Kidney (tissue), 22 donors: ENCODE measurements at places on chromosomes 6 and 20.

DNA sequence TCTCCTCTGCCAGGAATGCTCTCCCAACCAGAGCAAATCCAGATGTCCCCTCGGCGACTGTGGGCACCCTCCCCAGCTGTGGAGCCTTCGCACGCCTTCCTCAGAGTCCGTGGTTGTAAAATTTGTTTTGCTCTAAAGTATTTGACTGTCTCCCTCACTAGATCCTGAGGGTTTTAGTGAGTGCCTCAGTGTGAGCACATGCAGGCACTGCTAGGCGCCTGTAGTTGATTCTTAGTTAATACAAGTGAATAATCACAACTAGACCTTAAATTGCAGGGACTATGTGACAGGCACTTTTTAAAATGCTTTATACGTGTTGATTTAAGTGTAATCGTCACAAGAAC lies 680 bp upstream of the MTCH1 start:
- no peak for DNase-seq

- DNase-seq = no peak
Observed at GRCh38 chr20:37282556-37282955, 6.9 kb upstream of the MANBAL start.

GRCh38 chr6:37756135-37756534 lies 58.5 kb upstream of the MDGA1 start:
- peak; percentile 56 for DNase-seq

- DNase-seq = no peak
Observed at GRCh38 chr6:47810885-47811284, 29.1 kb downstream of the OPN5 start.

GRCh38 chr6:54990001-54990400 lies 143.4 kb downstream of the FAM83B start:
- DNase-seq = no peak

- no peak for DNase-seq
Observed at GRCh38 chr6:56072856-56073255, 174.5 kb downstream of the COL21A1 start.

GRCh38 chr6:169844946-169845345 lies 93.5 kb downstream of the ERMARD start:
- DNase-seq = no peak

DNA sequence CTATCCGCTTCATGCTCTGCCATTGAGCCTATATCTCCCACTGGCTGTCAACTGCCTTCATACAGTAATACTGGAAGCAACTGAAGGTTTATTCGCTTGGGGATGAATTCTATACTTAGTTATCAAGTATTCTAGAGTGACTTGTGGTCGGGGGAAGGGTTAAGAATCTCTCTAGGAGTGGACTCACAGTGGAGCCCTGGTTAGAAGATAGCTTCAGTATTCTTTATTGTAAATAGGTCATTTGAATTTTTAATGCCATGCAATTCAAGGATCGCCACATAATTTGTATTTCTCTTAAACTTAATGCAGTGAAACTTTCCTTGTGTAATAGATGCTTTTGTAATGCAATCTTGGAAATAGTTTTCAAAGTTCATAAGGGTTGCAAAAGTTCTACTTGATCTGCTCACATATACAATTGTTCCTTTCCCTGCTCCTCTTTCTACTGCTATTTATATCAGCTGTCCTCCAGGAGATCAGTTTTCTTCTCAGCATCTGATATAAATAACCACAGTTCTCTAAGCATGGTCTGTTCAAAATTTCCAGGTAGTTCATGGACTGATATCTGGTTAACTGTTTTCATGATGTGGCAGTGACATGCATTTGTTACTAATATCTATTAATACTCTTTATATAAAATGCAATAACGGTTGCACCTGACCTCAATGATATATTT lies 120.3 kb downstream of the KCNQ5 start:
- DNase-seq = no peak

- no peak for DNase-seq
Observed at GRCh38 chr20:49272654-49273053, 5.2 kb downstream of the ZNFX1 start.

DNA sequence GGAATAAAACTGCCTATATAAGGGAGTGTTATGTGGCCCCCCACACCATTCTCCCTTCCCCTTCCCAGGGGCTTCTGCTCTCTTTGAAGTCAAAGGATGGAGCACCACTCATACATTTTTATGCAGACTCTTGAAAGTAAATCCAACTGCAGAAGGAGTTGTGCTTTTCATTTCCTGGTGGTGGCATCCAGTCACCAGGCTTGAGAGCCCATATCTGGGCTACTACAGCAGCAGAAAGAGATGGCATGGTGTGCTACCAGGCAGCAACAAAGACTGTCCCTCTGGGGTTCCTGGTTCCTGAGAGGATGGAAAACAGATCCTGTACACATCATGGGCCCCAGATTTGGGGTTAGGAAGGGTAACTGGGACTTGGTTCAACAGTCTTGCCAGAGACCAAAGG lies 226.4 kb downstream of the CLIC5 start:
- no peak for DNase-seq

DNA sequence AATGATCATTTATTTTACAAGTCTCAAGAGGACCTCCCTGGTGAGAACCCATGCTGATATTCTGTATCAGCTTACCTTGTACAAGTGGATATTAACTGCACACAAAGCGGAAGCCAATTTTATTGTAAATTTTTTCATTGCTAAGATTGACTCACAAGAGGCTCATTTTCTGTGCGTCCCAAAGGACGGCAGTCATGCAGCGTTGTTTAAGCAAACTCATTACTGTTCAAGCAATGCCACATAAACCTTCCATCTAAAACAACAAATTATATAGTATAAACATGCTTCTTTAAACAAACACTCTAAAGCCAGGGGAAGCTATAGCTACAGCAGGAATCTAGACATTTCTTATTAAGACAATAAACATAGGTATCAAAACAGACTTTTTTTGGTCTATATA lies 575.3 kb downstream of the FRK start:
- DNase-seq = no peak

DNA sequence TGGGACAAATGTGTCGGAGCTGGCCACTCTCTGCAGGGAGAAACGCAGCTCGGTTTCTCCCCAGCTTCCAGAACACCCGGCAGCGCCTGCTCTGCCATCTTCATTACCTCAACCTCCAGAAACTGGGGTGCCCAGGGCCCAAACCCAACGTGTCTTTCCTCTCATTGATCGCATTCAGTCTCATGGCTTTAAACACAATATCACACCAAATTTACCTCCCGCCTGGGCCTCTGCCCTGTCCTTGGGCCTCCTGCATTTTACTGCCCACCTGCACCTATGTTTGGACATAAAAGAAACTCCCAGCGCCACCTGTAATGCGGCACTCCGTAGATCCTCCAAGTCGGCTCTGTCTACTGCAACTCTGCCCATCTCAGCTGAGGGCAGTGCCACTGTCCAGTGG lies 22.2 kb downstream of the SERPINB6 start:
- no peak for DNase-seq

- no peak for DNase-seq
Observed at GRCh38 chr20:25361287-25361683, 29.4 kb downstream of the ABHD12 start.

DNA sequence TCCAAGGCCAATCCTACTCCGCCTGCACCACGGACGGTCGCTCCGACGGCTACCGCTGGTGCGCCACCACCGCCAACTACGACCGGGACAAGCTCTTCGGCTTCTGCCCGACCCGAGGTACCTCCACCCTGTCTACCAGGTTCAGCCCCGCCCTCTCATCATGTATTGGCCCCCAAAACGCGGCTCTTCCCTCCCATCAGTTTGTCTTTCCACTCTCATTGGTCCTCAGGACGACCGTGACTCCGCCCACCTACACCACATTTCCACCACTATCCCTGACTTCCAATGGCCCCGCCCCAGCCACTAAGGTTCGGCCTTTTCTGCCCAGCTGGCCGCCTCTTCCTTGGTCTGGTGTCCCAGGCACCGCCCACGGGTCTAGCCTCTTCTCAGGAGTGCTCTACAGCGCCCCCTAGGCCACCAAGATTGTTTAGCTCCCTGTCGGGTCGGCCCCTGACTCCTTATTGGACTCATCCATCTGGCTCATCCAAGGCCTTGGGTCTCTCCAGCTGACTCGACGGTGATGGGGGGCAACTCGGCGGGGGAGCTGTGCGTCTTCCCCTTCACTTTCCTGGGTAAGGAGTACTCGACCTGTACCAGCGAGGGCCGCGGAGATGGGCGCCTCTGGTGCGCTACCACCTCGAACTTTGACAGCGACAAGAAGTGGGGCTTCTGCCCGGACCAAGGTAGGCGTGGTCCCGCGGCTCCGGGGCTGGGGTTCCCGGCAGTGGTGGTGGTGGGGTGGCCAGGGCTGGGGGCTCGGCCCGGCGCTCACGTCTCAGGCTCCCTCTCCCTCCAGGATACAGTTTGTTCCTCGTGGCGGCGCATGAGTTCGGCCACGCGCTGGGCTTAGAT lies 3.1 kb downstream of the MMP9 start:
- DNase-seq = peak; percentile 49

DNA sequence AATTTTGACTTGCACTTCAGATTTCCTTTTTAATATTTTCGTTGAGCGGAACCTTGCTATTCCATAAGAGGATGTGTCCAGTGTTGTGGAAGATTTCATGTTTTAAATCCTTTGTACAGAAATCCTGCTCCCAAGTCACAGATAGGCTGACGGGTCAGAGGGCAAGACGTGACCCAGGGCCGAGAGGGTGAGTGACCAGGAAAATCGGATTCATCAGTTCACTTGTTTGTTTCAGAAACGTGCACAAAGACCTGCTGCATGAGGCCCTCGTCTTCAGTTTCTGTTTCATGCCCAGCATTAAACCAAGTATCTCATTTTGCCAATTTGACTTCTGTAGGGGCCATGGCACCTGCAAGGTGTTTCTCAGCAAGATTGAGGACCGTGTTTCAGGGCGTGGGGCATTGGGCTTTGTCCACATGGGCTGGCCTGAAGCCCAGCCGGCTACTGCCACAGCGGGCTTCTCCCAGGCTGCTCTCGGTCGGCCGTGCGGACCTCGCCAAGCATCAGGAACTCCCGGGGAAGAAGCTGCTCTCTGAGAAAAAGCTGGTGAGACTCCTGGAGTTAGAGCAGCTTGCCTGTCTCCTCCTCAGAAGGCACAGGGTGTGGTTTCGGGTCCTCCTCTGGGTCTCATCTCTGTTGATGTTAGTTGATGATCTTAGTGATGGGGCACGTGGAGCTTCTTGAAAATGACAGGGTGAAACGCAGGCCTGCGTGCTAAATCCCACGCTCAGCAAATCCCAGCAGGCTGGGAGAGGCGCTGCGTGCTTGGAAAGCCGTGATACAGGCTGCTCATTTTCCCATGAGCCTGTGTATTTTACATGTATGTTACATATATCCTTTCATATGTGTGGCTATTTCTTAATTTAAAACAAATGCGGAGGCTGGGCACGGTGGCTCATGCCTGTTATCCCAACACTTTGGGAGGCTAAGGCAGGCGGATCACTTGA lies 10.5 kb downstream of the MTG2 start:
- DNase-seq = no peak

GRCh38 chr6:28205879-28206278 lies 19.2 kb upstream of the ZSCAN9 start:
- no peak for DNase-seq

GRCh38 chr6:45537539-45537938 lies 159.8 kb upstream of the SUPT3H start:
- no peak for DNase-seq

DNA sequence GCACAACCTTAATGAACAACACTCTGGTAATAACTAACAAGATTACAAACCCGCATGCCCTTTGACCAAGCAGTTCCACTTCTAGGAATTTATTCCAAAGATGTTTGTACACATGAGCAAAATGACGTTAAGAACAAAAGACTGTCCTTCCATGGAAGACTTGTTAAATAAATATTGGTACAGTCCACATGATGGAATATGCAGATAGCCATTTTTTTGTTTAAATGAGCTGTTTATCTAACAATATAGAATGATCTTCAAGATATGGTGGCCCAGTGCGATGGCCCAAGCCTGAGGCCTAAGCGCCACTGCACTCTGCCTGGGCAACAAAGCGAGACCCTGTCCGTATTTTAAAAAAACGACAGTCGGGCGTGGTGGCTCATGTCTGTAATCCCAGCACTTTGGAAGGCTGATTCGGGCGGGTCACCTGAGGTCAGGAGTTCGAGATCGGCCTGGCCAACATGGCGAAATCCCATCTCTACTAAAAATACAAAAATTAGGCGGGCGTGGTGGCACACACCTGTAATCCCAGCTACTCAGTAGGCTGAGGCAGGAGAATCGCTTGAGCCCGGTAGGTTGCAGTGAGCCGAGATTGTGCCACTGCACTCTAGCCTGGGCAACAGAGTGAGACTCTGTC lies 7.4 kb upstream of the AHCY start:
- DNase-seq = no peak

DNA sequence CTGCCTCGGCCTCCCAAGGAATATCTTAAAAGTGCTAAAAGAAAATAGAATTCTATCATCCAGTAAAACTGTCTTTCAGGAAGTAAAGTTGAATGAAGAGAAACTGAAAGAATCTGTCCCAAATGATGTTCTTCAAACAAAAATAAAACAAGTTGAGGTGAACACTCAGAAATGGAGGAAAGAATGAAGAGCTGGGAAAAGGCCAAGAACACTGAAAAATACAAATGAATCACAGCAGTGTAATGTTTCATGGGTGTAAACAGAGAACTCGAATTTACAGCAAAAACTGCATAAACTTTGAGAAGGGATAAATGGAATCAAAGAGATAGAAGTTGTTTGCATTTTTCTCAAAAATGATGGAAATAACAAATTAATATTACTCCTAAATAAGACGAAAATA lies 317.3 kb downstream of the TAF4 start:
- no peak for DNase-seq

- no peak for DNase-seq
Observed at GRCh38 chr6:169589293-169589692, 112.5 kb downstream of the WDR27 start.

DNA sequence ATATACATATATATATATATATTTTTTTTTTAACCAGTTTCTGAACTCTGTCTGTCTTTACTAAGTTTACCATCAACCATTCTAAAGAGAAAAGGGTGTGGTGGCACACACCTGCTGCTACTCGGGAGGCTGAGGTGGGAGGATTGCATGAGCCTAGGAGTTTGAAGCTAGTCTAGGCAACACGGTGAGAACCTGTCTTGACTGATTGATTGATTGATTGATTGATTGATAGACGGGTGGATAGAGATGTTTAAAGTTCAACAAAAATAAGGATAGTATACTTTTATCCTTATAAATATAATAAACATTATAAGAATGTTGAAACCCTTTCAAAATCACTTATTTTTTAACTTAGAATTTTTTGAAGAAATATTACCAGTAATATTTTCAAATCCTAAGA lies 30.2 kb downstream of the CEP57L1 start:
- DNase-seq = no peak

DNA sequence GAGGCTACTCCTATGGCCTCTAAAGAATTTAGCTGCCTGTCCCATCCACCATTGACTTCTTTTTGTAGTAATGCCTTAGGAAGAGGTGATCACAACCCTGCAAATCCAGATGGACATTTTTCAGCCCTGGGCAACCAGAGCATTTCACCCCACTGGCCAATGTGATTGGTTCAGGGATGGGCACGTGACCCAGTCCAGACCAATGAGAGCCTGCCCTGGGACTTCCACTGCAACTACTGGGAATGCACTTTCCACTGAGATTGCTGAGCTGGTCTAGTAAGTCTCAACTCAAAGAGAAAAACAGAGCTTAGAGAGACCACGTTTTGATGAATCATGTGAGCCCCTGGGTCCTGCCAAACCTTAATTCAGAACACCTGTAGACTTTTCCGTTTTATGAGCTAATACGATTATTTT lies 8.9 kb upstream of the UBE2V1 start:
- no peak for DNase-seq

GRCh38 chr20:36666181-36666740 lies 20.3 kb upstream of the SLA2 start:
- DNase-seq = peak; percentile 19
